ENCODE measurements at places on chromosomes 5 and 9. TPM values are rescaled to one million over a fixed set of nuclear protein-coding genes. Genes with fewer than 3 reads are reported as not detected.

Gene ZNF454
- total RNA-seq, result 2.1 TPM

Gene LHX3
- not detected for total RNA-seq

Gene ZCCHC9
- 33.7 TPM for total RNA-seq

Gene SLC6A3
- not detected for total RNA-seq

Gene EIF4E1B
- not detected for total RNA-seq

Gene SOX30
- not detected for total RNA-seq

Gene NMUR2
- total RNA-seq, result not detected

Gene DOCK2
- 4.4 TPM for total RNA-seq

Gene SLCO4C1
- total RNA-seq, result not detected

Gene PTGDS
- total RNA-seq, result 2.3 TPM

Gene PRDM12
- not detected for total RNA-seq

Gene TAF1L
- total RNA-seq, result not detected

Gene SPZ1
- total RNA-seq, result not detected

Gene MSX2
- total RNA-seq, result 1.1 TPM

Gene PRLR
- 0.18 TPM for total RNA-seq

Gene ARL14EPL
- total RNA-seq, result 0.18 TPM

Gene KIF4B
- under 0.01 TPM for total RNA-seq

Gene C5orf52
- total RNA-seq, result not detected

Gene PCDHB6
- total RNA-seq, result 0.09 TPM

Gene ESM1
- 0.57 TPM for total RNA-seq

Gene ASPN
- total RNA-seq, result 2.0 TPM

Gene FOXD4L5
- total RNA-seq, result under 0.01 TPM

Gene FAM200C
- total RNA-seq, result 3.0 TPM

Gene GPR21
- total RNA-seq, result 1.1 TPM

Gene RABEPK
- total RNA-seq, result 40.5 TPM

Gene PDE8B
- total RNA-seq, result 0.14 TPM

Gene GPR151
- not detected for total RNA-seq

Gene MYOZ3
- 0.14 TPM for total RNA-seq

Gene CDC25C
- 1.1 TPM for total RNA-seq

Gene MPDZ
- 47.5 TPM for total RNA-seq

Gene PCDHGC3
- total RNA-seq, result 38.1 TPM

Gene PLAC8L1
- total RNA-seq, result not detected

Gene ZNF354C
- total RNA-seq, result 7.7 TPM

Gene ABCA2
- 20.0 TPM for total RNA-seq

Gene CRAT
- total RNA-seq, result 35.3 TPM

Gene CKMT2
- 17.4 TPM for total RNA-seq

Gene CYLC2
- not detected for total RNA-seq

Gene TRIP13
- 3.4 TPM for total RNA-seq

Gene GABRA1
- not detected for total RNA-seq

Gene SHISAL2B
- not detected for total RNA-seq
